Hindlimb muscle (tissue), 1 donor: ENCODE measurements at places on chromosomes 5 and 9. TPM values are rescaled to one million over a fixed set of nuclear protein-coding genes. Genes with fewer than 3 reads are reported as not detected.

- no peak for DNase-seq
These were observed 74.0 kb downstream of the PCSK5 start for GRCh38 chr9:75964427-75964826.

- peak; percentile 60 for DNase-seq
These were observed 32.6 kb upstream of the RXRA start for GRCh38 chr9:134293611-134294152.

The ARHGEF39 gene
- 5.6 TPM for polyA plus RNA-seq

The KIF27 gene
- polyA plus RNA-seq, result 7.3 TPM

The FOXD4L4 gene
- not detected for polyA plus RNA-seq

- DNase-seq, result no peak
These were observed 4.9 kb downstream of the MED27 start for GRCh38 chr9:132074736-132075135.

The ZNF608 gene
- 25.4 TPM for polyA plus RNA-seq

The IL17B gene
- polyA plus RNA-seq, result 297 TPM

GRCh38 chr5:440401-441201 is 2.4 kb upstream of the EXOC3 start:
- no peak for DNase-seq

The PCDHGA4 gene
- polyA plus RNA-seq, result 1.6 TPM

The WNT8A gene
- polyA plus RNA-seq, result not detected

DNA sequence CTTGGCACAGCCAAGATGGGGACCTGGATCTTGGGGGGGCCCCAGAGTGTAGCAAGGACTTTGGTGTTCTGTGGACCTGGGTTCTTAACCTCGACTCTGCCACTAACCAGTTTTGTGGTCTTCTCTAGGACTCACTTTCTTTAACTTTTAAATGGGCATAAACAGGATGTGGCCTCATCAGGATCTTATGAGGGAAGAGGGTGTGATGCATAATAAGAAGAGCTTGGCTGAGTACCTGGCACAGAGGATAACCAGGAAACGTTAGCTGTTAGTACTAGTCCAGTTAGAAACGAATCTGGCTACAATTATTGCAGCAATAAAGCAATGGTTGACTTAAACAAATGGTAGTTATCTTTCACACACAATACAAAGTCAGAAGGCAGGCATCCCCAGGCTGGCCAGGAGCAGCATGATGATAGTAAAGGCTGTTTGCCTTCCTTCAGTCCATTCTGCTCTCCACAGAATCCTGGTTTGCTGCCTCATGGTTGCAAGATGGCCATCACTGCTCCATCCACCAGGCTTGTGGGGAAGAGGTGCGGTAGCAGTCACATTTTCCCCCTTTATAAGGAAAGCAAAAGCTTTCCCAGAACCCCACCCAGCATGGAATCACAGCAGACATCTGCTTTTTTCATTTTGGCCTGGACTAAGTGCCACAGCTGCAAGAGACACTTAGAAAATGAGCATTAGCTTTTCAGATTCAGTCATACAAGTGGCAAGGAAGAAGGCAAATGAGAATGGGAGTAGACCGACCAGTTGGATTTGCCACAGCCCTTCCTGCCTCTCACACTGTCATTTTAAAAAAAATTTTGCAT is 225.0 kb downstream of the AOPEP start:
- DNase-seq, result no peak

DNA sequence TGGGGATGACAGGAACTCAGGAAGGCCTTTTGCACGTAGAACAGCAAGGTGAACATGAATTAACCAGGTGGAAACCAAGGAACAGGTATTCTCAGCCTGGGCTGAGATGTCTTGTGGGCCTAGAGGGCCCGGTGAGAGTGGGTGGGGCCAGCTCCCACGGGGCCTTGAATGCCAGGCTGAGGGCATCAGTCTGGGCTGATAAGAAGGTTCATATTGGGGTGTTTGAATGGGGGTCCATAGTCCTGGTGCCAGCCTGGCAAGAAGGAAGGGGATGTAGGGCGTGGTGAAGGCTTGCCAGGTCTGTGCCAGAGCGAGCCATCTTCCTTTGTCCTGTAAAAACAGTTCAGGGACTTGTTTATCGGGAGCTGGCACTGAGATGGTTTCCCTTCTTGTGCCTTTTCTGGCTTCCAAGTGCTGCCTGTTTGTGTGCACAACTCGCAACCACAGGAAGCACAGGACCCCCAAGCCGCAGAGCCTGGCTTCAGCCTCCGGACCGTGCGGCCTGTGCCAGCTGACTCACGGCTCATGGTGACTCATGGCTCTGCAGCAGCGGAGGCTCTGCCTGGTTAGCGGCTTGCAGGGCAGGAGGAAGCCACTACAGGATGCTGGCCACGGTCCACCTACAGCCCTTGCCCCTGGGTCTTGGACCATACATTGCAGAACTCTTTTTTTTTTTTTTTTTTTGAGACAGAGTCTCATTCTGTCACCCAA is 2.4 kb downstream of the CARD19 start:
- peak; percentile 68 for DNase-seq

DNA sequence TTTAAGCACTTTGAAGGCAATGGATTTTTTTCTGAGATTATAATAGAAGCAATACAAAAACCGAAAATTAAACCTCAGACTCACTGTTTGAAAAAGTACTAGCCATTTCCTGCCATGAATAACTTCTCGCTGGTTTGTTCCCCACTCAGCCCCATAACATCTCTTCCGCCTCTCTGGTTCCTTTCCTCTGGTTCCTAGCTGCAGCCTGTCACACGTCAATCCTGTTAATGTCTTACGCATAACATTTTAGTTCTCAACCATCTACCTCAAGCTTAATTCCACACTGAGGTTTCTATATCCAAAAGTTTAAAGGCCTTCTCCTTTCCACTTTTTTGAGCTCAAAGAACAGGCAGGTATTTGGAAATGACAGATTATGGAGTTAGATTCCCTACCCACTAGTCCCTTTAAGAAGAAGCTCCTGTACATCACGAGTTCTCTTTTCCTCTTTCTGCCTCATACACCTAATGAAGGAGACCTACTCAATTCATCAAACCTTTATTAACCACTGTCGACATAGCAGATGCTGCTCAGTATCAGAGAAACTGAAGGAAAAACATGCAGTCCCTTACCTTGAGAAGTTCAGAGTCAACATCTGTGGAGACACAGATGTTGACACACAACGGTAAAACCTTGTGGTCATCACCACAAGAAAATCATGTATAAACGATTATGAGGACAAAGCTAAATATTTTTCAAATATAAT is 243.0 kb upstream of the PTGER4 start:
- DNase-seq, result no peak

- DNase-seq, result no peak
These were observed 35.5 kb downstream of the PRRC2B start for GRCh38 chr9:131429121-131430012.

DNA sequence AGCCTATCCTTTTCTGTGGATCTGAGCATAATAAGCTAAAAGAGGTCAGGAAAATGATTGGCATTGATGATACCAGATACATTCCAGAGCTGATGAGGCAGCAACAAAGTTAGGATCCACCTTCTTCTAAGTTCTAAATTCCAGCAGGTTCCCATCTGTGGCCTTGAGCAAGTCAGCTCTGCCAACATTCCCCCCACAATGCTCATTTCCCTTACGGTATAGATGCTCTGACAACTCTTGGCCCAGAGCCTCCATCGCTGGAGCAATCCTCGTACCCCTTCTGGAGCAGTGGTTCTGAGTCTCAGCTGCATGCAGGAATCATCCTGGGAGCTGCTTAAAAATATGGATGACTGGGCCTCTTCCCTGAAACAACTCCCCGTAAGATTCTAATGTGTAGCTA is 78.1 kb downstream of the MED27 start:
- no peak for DNase-seq

The NTNG2 gene
- 0.28 TPM for polyA plus RNA-seq

DNA sequence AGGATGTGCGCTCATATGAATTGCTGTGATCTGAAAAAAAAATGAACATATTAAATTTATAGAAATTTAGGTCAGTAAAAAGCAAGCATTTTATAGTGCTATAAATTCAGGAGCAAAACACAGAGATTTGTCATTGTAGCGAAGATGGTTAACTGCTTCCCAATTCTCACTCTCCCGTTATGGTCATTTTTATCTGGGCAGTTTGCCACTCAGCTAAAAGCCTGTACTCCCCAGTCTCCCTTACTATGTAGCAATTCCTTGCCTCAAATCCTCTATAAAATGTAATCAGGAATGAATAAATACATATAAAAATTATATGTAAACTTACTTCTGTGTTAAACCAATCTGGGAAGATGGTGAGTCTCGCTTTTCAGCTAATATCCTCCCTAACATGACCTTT is 471.5 kb downstream of the HINT1 start:
- DNase-seq, result no peak
